ENCODE measurements at places on chromosomes 7 and 10. TPM values are rescaled to one million over a fixed set of nuclear protein-coding genes. Genes with fewer than 3 reads are reported as not detected.

DDC gene
- total RNA-seq = not detected

LRRC4 gene
- 297 TPM for total RNA-seq

ERVW-1 gene
- not detected for total RNA-seq

PSD gene
- total RNA-seq = 0.31 TPM

SNCG gene
- total RNA-seq = 52.9 TPM

STK31 gene
- 0.33 TPM for total RNA-seq

MRLN gene
- total RNA-seq = not detected

AQP1 gene
- total RNA-seq = 2.7 TPM

PLXNA4 gene
- total RNA-seq = 3.5 TPM

PARD3 gene
- 35.2 TPM for total RNA-seq

ZCWPW1 gene
- 2.2 TPM for total RNA-seq

GCC1 gene
- 21.8 TPM for total RNA-seq

GPR37 gene
- 7.1 TPM for total RNA-seq

MBL2 gene
- not detected for total RNA-seq

MORN4 gene
- total RNA-seq = 10.9 TPM

LEP gene
- total RNA-seq = not detected

NKX2-3 gene
- 0.82 TPM for total RNA-seq

FLNC gene
- total RNA-seq = 7.7 TPM

CAV1 gene
- total RNA-seq = 48.2 TPM

FAM25A gene
- not detected for total RNA-seq

AKR1C8 gene
- not detected for total RNA-seq

CCDC146 gene
- total RNA-seq = 4.5 TPM

IL6 gene
- not detected for total RNA-seq

ZNF425 gene
- total RNA-seq = 6.2 TPM

PON2 gene
- total RNA-seq = 158 TPM

PLEKHA8 gene
- total RNA-seq = 43.8 TPM

LGI1 gene
- 0.26 TPM for total RNA-seq

CCL24 gene
- not detected for total RNA-seq

SHH gene
- total RNA-seq = 0.26 TPM

ZNF239 gene
- 0.90 TPM for total RNA-seq

SFTPA1 gene
- total RNA-seq = not detected

MOGAT3 gene
- not detected for total RNA-seq

AUTS2 gene
- 103 TPM for total RNA-seq

PPP1R3C gene
- 0.31 TPM for total RNA-seq

CD36 gene
- total RNA-seq = 3.8 TPM
